ENCODE measurements at places on chromosomes 7 and 10. TPM values are rescaled to one million over a fixed set of nuclear protein-coding genes. Genes with fewer than 3 reads are reported as not detected.

The LIPM gene
- not detected for total RNA-seq

The GIMAP5 gene
- total RNA-seq, result 24.1 TPM

The TMEM270 gene
- not detected for total RNA-seq

The UCN3 gene
- not detected for total RNA-seq

The HTR5A gene
- total RNA-seq, result not detected

The RARRES2 gene
- total RNA-seq, result not detected

The MYOF gene
- total RNA-seq, result not detected

The MUC3A gene
- total RNA-seq, result not detected

The ANKRD61 gene
- total RNA-seq, result not detected

DNA sequence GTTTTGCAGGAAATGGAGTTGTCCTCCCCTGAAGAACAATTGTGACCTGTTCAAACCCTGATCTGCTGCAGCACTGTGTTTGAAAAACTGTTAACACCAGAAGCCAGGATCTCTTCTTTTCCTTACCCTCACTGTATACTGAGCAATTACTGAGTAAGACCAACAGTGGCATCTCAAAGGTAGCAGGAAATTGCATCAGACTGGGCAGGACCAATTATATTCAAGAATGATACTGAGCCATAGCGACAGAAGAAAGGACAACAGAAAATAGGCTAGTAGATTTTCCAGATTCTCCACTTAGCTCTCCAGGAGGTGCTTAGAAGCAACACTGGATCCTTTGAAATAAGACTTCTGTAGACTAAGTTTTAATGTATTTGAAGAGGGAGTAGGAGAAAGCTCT lies 57.4 kb upstream of the INHBA start:
- no peak for DNase-seq

DNA sequence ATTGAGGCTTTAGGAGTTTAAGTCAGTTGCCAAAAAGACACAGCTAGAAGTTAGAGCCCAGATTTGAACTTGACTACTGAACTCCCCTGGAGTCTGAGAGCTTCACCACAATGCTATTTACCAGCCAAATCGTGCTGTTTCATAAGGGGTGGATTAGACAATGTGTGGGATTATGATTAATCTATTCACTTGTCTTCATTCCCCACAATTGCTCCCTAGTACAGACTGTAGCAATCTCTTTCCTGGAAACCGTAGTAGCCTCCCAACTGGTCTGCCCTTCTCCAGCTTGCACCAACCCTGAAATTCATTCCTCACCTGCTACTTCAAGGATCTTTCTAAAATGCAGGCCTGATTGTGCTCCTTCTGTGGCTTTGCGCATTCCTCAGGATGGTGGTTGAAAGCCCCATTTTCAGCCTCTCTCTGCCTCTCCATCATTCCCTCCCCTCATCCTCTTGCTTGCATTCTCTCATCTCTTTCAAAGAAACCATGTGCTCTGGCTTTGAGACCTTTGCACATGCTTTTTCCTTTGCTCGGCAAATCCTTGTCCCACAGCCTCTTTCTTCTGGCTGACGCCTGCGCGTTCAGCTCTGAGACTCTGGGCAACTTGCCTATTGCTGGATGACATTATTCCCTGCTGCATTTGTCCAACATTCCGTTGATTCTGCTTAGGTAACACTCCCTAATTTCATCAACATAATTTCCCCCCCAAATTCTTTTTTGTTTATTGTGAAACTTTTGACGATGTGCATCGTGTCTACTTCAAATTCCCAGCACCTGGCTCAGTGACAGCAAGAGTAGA lies 145.1 kb downstream of the ADRA2A start:
- no peak for DNase-seq

- no peak for DNase-seq
These were observed 201.3 kb downstream of the MYOF start for GRCh38 chr10:93280699-93281366.

- DNase-seq, result no peak
These were observed 26.5 kb upstream of the TRIL start for GRCh38 chr7:28984631-28985030.

DNA sequence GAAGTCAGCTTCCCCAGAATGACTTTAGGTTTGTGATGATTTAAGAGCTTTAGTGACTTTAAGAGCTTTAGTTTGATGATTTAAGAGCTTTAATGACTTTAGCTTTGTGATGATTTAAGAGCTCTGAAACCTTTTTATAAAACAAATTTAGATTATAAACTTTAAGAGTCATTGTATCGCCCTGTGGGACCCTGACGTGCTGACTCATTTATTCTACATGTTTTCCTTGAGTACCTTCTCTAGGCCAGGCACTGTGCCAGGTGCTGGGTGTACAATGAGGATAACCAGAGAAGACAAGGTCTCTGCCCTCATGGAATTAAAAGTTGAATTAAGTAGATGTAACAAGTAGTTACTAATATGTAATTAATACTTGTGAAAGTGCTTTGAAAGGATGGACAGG lies 45.4 kb downstream of the CNNM1 start:
- DNase-seq, result no peak

- DNase-seq, result no peak
These were observed 92.6 kb upstream of the KIF5B start for GRCh38 chr10:32148864-32149251.

- DNase-seq, result no peak
These were observed 31.6 kb downstream of the CHAT start for GRCh38 chr10:49645417-49645816.

- no peak for DNase-seq
These were observed 48.9 kb downstream of the ASB13 start for GRCh38 chr10:5617521-5617920.

DNA sequence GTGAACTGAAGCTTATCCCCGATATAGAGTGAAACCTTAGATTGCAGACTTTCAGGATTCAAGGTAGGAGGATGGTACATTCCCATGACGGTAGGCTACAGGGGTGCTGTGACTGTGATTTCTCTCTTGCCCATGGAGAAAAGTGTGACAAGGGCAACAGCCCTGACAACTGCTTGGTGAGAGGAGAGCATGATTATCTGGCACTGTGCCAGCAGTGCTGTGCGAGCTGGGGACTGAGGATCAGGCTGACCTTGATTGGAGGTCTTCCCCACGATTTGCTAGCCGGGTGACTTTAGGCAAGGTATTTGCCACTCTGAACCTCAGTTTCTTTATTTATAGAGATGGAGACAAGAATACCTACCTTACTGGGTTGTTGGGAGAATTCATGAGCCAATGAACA lies 229.5 kb downstream of the PTEN start:
- peak; percentile 49 for DNase-seq

DNA sequence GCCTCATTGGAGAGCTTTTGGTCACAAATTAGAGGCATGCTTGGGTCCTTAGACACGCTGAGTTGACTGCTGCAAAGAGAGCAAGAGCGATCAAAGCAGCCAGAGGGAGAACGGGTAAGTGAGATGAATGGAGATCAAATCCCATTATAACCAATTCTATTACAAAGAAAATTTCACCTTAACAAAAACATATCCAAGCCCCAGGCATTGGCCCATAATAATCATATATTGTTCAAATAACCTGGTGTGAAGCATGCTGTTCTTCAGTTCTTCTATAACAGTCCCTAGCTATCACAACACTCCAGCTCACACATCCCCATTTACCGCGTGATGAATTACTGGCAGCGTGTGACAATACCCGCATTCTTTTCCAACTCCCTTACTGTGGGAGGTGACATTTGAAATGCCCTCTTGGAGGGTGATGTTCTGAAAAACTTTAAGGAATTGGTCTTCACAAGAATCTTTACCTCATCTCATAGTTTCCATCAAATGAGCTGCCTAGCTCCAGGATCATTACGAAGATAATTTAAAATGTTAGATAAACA lies 156.1 kb upstream of the PLXNA4 start:
- DNase-seq, result no peak

GRCh38 chr7:106281585-106282318 lies 3.0 kb downstream of the NAMPT start:
- DNase-seq, result no peak

DNA sequence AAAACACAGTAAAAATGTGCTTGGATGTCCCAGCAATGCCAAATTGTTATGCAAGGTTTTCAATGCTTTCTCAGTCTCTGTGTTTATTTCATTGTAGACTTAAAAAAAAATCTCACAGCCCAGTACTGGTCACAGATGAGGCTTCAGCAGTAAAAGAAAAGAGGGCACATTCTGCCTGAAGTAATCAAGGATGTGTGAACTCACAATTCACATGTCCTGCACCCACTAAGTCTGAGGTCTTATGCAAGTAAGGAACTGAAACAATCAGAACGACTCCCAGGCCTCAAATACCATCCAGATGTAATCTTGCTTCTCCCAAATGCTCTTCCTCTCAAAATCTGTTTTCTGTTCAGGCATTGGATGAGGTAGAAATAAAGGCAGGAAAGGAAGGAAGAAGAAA lies 33.7 kb downstream of the ADRB1 start:
- DNase-seq, result no peak

DNA sequence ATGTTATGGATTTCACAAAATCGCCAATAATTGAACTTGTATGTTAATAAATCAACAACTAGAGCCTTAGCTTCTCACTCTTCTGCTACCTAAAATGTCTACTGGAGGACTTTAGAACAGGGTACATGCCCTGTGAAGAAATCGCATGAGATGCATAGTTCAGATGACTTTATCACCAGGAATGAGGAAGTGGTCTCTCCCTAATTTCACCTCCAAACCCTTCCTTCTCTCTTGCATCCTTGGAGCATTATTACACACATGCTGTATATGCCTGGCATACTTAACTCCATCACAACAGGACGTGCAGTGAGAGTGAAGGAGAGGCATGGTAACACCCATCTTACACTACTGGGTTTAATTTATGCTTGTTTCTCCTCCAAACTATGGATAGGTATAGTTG lies 27.8 kb downstream of the RHEB start:
- no peak for DNase-seq

DNA sequence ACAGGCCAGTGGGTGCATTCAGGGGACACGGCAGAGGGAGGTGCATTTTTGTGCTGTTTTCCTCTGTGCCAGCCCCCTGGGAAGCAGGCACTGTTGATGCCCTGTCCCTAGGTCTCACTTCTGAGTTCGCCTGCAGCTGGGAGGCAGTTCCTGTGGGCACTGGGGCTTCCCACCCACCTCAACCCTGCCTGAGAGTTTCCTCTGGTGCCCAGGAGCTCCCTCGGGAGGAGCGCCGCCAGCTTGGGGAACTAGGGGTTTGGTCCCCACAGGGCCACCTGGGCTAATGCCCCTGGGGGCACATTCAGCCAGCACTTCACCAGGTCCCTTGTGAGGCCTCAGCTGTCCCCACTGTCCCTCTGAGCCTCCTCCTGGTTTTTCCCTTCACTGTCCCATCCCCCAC lies 178.2 kb upstream of the RHEB start:
- no peak for DNase-seq

DNA sequence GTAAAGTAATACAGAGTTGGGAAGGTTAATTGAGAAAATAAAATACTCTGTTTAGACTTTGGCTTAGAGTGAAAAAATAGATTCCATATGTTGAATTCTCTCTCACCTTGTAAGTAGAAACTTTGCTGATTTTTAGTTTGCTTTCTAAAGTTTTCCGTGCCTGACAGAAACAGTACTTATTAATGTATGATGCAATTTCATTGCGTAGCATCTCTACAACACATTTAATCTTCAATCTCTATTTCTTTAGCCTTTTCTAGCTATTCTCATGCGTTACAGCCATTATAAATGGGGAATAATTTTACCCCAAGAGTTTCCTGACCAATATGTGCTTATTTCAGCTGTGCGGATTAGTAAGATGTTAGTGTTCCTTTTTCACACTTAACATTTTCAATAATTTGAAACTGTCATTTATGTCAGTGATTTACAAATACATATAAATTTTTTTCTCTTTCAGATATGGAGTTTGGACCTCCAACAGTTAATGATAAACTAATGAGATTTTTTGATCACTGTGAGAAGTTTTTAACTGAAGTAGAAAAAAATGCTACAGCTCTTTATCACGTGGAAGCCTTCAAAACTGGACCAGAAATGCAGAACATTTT lies 3.3 kb downstream of the MINPP1 start:
- no peak for DNase-seq

GRCh38 chr7:101465576-101466196 lies 103.0 kb downstream of the COL26A1 start:
- no peak for DNase-seq

DNA sequence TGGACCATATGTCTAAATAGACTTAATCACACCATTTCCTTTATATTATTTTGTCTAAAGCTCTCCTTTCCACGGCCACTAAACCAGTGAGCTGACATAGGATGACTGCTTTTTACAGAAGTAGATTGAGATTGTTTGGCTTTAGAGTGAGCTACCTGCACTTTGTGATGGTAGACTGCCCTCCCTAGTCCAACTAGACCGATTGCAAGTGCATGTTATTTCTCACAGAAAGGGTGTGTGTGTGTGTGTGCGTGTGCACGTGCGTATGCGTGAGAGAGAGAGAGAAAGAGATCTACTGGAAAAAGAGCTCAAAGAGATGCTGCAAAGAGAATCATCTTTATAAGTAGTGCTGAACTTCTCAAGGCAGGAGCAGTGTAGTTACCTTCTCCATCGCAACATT lies 60.7 kb downstream of the VCL start:
- no peak for DNase-seq

DNA sequence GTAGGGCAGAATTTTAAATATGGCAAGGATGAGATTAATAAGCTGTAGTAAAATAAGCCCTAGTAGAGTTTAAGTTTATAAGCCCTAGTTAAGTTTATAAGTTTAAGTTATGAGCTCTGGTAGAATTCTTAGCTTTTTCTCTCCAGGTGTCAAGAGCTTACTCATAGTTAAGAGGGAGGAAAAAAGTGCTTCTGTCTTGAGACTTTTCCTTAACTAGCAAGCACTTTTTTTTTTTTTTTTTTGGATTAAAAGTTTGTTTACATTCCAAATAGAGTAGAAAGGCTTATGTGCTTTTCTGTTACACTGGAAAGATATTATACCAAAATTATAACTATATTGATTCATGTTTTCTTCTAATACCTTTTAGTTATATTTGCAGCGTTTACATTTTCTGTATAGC lies 25.5 kb upstream of the MPP7 start:
- DNase-seq, result no peak

DNA sequence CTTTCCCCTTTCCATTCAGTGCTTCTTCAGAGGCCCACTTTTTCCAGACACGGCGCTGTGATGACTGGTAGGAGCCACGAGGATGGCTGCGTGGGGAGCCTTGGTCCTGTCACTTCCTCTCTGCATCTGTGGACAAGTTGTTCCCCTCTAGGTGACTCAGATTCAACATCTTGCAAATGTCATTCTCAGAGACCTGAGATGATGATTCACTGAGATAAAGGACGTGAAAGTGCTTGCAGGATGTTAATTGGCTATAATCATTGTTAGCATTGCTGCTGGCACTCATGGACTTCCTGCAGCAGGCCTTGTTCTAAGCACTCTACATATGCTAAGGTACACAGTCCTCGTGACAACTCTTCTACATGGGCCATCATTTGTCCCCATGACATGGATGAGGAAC lies 489.8 kb upstream of the ZMIZ1 start:
- no peak for DNase-seq

DNA sequence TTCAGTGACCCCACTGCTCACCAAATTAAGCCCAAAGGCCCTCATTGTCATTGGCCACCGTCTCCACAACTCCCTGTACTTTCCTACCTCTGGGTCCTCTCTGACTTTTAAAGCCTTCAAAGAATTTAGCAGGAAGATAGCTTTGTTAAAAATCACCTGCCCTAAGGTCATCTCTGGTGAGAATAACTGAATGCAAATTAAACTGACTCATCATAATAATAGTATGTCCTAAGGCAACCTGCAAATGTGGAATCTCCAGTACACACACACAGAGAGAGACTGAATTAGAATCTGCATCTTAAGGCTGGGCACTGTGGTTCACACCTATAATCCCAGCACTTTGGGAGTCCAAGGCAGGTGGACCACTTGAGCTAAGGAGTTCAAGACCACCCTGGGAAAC lies 24.1 kb downstream of the OAT start:
- no peak for DNase-seq

GRCh38 chr10:50585921-50586739 lies 37.6 kb downstream of the SGMS1 start:
- DNase-seq, result no peak

Data from CD8-positive, alpha-beta T cell (primary cell).